ENCODE measurements at places on chromosomes 7 and 10. TPM values are rescaled to one million over a fixed set of nuclear protein-coding genes. Genes with fewer than 3 reads are reported as not detected.

The TMEM270 gene
- total RNA-seq, result not detected

- DNase-seq, result no peak
Measured at GRCh38 chr7:55931421-55932151, 20.1 kb upstream of the MRPS17 start.

The PTF1A gene
- not detected for total RNA-seq

The PDK4 gene
- 129 TPM for total RNA-seq

The PPP1R17 gene
- total RNA-seq, result not detected

The SGCE gene
- 19.3 TPM for total RNA-seq

The FBXO24 gene
- 0.29 TPM for total RNA-seq

The SEMA3E gene
- 1.9 TPM for total RNA-seq

The ANXA8L1 gene
- total RNA-seq, result 351 TPM

DNA sequence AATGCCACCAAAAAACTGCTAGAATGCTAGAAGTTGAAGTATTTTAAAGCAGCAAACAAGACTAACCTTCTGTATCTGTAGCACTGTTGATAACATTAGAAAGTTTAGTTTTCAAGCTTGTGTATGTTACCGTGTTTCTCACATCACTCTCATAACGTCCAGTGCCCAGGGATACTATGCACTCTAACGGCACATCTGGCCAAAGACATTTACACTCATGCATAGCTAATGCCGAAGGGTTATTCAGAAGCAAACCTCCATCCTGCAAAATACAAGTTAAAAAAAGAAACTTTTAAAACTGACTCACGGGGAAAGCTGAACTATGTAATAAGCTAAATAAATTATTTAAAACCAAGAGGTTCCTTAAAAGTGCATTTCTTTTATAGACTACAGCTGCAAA is 22.9 kb upstream of the NRCAM start:
- no peak for DNase-seq

The EPO gene
- total RNA-seq, result not detected

GRCh38 chr7:131610007-131610406 is 53.6 kb upstream of the PODXL start:
- no peak for DNase-seq

DNA sequence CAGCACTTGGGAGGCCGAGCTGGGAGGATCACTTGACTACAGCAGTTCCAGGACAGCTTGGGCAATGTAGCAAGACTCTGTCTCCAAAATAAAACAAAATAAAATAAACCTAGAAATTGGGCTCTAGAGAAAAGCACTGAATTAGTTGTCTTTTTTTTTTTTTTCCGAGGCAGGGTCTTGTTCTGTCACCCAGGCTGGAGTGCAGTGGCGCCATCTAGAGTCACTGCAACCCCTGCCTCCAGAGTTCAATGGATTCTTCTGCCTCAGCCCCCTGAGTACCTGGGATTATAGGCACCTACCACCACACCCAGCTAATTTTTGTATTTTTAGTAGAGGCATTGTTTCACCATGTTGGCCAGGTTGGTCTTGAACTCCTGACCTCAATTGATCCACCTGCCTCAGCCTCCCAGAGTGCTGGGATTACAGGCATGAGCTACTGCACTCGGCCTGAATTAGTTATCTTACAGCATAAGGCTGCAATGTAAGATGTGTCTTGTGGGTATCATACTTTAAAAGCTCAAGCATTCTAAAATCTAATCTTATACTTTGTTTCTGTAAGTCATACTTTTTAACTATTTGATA is 12.8 kb downstream of the MEIG1 start:
- DNase-seq, result no peak

DNA sequence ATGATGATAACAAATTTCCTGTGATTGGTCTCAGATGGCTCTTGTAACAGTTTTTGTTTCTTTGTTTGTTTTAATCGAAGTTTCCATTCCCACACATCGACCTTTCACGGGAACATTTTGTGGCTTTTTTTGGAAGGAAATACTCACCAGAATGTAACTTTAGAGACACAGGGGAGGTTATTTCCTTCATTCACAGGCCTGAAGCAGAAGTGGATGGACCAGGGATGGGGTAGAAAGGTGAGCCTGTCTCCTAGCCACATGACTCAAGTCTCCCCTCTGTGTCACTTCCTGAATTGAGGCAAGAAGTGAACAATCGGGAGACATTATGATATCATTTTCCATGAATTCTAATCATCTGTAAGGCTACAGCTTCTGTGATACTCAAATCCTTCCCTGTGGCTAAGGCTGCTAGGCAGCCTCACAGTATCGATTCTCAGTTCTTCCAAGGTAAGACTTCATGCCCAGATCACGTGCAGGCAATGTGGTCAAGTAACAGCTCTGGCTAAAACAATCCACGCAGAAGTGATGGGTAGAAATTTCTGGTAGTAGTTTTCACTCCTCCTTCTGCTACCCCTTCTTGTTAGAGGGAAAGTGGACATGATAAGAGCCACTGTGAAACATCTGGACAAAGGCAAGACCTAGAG is 203.9 kb upstream of the NEBL start:
- DNase-seq, result no peak

DNA sequence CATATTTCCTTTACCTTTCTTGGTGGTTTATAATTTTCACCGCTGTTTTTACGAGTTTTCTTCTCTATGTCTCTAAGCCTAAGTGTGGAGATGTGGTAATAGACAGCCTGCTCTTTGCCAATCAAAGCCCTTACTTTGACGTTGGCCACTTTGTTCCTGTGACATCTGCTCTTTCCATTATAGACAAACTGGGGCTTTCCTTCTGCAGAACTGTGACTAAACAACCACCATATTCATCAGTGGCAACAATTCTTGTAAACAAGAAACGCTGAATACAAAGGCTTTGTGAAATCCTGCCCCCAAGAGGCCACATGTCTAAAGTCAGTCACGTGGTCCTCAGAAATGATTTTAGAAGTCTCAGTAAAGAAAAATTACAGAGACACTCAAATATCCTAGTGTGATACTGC is 59.6 kb upstream of the CAPZA2 start:
- DNase-seq, result no peak

The MALRD1 gene
- not detected for total RNA-seq
